Thyroid gland (tissue), 4 donors: ENCODE measurements at places on chromosomes 4 and X. TPM values are rescaled to one million over a fixed set of nuclear protein-coding genes. Genes with fewer than 3 reads are reported as not detected.

GRSF1 gene
- total RNA-seq = 69.6 TPM

DNA sequence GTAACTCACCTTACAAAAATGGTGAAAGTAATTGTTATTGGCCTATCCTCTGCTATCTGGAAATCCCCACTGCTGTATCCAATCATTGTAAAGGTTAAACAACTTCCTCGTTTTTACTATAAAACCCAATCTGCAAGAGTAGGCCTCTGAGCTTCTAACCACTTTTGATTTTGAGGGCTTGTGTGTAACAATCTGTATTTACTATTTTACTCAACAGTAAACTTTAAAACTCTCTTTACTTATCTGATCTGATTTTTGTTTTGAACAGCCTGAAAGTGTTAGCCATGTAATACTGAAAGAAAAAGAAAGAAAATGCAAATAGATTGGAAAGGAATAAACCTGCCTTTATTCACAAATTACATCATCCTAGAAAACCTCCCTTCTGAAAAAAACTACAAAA, 63.1 kb downstream of the SLC10A7 start:
- DNase-seq = no peak

- DNase-seq = no peak
Observed at GRCh38 chr4:55512922-55513571, 33.7 kb downstream of the CLOCK start.

- DNase-seq = no peak
Observed at GRCh38 chr4:179709961-179710624, 2267.9 kb upstream of the AGA start.

EVC2 gene
- total RNA-seq = 15.7 TPM

GRCh38 chr4:127698789-127699200, 31.4 kb upstream of the SLC25A31 start:
- no peak for DNase-seq

DNA sequence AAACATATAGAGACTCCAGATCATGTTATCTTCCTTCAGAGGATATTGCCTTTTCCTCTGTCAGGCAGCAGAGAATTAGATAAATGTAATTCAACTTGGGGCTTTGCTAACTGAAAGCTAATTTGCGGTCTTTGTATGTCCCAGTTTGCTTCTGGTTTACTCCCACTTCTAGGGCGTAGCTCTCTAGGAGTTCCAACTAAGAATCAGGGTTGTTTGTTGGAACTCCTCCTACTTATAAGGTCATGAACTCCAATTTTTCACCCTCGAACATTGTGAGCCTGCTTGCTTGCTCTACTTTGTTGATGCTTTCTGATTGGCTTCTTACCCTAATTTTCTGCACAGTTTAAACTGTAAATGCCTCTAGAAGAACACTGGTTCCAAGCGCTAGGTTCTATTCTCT, 66.1 kb downstream of the FMR1NB start:
- no peak for DNase-seq

DNA sequence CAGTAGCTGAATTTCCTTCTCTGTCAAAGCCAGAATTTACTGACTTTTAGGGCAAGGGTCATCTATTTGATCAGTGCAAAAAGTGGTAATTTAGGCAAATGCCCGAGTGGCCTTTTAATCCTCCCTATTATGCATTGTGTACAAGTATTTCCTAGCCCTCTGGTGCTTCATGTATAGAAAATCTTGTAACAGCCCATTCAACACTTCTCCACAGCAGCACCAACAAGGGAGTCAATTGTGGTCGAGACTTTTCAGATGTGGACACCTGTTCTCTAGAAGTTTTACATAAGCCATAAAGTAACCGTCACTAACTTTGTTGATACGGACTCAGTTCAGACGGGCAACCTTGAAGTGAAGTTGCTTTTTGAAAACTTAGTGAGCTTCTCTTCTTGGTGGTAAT, 50.9 kb upstream of the FHDC1 start:
- no peak for DNase-seq

SCOC gene
- 69.2 TPM for total RNA-seq

- no peak for DNase-seq
Observed at GRCh38 chr4:147786531-147786930, 54.6 kb downstream of the ARHGAP10 start.

ADGRA3 gene
- total RNA-seq = 101 TPM

- DNase-seq = no peak
Observed at GRCh38 chrX:78105944-78106650, 2.0 kb downstream of the PGK1 start.

- DNase-seq = no peak
Observed at GRCh38 chr4:25157081-25157480, 3.2 kb downstream of the SEPSECS start.

DNA sequence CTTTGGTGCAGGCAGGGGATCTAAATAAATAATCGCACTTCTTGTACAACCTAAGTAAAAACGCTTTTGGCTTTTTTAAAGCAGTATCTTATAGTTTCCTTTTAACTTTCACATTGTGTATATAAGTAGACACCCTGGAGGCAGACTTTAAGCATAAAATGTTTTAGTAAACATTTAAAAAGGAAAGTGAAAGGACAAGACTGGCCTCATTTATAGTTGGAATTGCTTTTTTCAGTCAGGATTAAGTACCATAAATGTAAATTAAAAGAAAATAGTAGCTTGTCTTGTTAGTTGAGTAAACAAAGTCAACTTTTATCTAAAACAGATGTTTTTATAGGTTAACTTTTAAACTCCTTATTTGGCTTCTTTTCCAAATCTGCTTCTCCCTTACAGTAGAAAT, 39.7 kb downstream of the PTPN13 start:
- DNase-seq = no peak

- peak; percentile 1 for DNase-seq
Observed at GRCh38 chrX:21798677-21799219, 40.7 kb upstream of the MBTPS2 start.

DNA sequence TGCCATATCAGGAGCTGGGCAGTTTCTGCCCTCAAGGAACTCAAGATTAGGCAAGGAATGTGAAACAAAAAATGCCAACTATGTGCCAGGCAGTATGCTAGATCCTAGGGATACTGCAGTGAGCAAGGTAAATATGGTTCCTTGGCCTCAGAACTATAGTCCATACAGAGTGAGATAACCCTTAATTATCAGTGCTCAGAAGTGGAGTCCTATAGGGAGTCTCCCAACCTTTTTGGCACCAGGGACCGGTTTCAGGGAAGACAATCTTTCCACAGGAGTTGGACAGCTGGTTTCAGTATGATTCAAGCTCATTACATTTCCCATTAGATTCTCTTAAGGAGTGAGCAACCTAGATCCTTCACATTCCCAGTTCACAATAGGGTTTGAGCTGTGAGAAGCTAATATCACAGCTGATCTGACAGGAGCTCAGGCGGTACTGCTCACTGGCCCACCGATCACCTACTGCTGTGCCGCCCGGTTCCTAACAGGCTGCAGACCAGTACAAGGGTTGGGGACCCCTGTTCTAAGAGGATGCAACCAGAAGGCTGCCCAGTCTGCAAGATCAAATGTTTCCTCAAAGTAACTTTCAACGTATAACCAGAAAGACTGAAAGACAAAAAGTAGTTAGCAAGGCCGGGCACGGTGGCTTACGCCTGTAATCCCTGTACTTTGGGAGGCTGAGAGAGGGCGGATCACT, 1.7 kb upstream of the SRP72 start:
- no peak for DNase-seq

- DNase-seq = no peak
Observed at GRCh38 chr4:37687681-37688080, 1.5 kb upstream of the RELL1 start.

DNA sequence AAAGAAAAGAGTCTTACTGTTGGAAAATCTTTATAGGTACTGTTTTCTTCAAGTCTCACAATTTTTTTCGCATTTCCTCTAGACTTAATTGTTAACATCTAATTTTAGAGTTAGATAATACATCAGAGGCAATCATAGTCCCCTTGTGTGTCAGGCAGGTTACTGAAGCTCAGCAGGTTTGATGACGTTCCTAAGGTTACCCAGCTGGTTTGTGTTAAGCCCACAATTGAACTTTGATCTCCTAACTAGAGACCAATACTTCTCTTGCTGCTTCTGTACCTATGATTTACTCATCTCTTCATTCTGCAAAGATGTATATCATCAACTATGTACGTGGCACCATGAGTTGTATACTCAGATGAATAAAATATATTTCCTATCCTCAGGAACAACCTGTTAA, 131.6 kb upstream of the STIM2 start:
- no peak for DNase-seq
